Stimulated activated CD8-positive, alpha-beta memory T cell treated with anti-CD3 and anti-CD28 coated beads, Interleukin-15, amount 100 ng/mL, for 24 hours (primary cell): ENCODE measurements at places on chromosomes 11 and 22.

- DNase-seq = no peak
Measured at GRCh38 chr22:48477031-48477721, 1350.5 kb downstream of the BRD1 start.

DNA sequence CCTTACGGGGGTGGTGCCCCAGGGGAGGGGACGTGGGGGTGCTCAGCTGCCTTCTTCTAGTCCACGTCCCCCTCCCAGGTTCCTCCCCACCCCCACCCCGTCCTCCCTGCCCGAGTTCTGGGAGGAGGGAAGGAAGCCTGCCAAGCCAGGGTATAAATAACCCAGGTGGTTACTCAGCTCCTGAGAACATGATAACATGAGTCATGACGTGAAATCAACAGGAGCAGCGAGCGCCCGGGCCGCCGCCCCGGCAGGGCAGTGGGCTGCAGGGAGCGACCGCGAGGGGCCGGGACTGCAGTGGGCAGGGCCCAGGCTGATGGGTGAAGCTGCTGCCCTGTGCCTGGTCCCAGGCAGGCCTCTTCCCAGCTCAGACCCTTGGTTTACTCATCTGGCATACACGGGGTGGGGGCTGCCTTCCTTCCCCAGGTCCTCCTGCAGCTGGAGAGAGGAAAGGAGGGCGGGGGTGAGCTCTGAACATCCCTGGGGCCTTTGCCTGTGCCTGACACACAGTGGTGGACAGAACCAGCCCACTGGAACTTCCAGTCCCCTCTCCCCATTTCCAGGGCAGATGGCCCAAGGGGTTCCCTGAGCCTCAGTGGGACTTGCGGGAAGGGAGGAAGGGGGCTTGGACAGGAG is 8.8 kb upstream of the PDGFB start:
- DNase-seq = no peak

GRCh38 chr22:47586038-47586437 is 823.6 kb downstream of the TBC1D22A start:
- DNase-seq = no peak

DNA sequence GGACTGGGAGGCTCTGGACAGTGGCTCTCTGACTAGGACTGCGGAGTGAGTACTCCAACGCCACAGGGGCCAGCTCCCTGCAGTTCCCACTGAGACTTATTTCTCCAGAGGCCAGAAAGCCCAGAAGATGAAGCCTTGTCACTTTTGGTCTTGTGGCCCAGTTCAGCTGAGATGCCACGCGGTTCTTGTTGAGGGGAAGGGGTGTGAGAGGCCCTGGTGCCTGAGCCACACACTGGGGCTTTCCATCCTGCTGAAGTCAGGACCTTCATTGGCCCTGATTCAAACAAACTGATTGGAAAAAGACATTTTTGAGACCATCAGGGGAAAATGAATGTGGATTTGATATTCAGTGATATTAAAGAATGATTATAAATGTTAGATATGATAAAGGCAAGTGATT is 73.6 kb downstream of the UBASH3B start:
- DNase-seq = no peak

DNA sequence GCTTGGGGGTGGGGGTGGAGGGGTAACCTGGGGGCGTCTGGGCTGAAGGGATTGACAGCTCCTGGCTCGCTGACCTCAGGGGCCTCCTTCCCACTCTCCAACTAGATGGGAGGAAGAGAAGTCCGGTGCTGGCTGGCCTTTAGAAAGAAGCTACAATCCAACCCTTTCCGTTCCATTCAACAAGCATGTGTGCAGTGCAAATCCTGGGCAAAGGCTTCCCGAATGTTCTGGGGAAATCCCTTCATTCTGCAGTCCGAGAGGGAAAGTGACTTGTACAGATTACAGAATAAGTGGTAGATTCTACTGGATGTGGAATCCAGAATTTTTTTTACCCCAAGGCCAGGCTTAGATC is 149.9 kb downstream of the FEZ1 start:
- DNase-seq = no peak

- no peak for DNase-seq
Measured at GRCh38 chr11:28526406-28526751, 418.2 kb downstream of the METTL15 start.

DNA sequence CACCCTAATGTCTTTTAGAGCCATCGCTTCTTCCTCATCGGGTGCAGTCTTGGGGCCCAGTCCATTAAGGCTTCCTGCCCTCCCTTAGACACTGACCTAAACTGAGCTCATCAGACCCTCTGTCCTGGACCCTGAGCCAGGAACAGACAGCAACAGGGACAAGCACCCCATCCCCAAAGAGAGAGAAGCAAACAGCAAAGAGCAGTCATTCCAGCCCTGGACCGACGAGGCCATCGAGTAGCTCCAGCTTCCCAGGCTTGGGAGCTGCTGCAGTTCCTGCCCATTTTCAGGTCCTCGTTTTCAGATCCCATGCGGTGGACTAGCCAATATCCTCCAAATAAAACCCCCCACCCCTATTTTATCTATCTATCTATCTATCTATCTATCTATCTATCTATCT is 25.8 kb upstream of the CACNG2 start:
- DNase-seq = no peak

GRCh38 chr11:122633219-122633829 is 22.2 kb upstream of the UBASH3B start:
- DNase-seq = no peak

DNA sequence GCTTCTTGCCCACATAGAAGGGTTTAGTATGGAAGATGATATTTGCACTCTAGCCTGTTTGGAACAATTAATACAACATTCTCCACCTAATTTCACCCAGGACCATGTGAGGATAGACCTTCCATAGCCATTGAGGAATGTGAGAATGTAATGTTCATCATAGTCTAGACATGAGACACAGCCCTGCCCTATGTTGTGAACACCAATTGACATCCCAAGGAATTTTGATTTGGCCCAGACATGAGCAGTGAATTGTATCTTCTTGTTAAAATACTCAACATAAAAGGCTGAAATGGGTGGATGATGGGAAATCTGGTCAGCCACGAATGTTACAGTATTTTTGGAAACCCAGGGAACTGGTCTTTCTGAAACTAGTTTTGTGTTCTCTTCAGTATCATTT is 892.3 kb upstream of the CHORDC1 start:
- no peak for DNase-seq

DNA sequence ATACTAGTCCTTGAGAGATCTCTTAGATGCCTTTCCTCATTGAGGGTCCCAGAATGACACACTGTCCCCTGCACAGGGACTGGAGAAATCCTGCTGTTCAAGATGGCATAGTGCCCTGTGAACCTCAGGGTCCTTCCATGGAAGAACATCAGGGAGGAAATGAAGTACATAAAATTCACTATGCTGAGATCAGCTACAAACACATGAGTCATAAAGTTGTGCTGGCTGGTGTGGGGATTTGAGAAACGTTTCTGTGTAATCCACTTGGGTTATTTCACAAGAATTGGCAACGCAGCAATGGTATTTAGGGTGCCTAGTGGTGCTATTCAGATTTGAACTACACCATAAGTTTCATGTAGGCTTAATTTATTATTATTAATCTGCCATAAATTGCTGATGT is 174.4 kb downstream of the MAML2 start:
- DNase-seq = no peak

DNA sequence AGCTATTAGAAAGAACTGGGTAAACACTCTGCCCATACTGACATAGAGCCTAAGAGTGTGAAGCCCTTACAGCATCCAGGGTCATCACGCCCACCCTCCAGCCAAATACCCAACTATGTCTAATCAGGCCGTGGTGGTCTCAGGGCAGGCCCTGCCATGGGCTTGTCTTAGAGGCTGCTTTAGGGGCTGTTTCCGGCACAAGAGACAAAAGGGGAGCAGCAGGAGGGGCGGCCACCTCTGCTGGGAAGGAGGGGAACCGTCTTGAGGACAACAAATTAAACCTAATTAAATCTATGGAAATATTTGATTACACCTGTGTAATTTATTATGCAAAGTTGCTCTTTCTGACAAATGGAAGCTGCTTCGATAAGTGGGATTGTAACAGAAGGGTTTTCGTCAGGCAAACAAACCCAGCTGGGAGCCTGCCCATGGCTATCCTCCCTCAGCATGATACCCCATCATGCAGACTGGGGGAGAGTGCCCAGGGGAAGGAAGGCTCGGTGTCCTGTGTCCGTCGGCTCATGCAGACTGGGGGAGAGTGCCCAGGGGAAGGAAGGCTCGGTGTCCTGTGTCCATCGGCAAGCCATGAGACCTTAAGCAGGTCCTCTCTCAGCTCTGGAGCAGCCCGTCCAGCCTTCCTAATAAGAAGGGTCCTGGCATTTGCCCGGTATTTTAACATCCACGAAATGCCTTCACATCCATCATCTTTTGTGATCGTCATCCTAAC is 163.6 kb upstream of the B3GAT1 start:
- no peak for DNase-seq

DNA sequence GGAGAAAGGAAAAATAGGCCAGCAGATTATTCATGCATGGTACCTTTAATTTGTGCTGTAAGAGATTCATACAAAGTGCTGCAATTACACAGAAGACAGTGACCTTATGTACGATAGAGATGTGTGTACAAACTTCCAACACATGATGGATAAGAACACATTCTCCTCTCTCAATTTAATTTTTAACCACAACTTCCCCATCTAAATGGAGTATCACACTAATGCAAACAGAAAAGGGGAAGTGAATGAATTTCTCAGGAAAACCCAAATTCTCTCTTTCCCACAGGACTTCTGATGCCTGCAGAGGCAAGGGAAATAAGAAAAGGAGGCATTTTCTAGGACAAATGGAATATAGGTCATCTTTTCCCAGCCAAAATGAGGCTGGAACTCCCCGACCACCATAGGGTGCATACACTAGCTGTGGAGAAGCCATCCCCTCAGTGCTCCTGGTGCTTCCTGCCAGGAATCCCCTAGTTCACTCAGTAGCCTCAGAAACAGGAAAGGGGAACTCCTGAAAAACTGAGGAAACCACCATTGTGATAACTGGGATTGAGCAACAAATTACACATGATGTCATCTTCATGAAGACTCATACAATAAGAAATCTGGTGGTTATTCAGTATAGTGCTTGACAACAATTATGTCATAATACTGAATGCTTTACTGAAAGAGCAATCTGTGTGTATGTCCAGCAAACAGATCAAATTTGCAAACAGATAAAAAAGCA is 22.4 kb downstream of the MMP10 start:
- DNase-seq = no peak

GRCh38 chr11:88194990-88195389 is 19.7 kb upstream of the RAB38 start:
- no peak for DNase-seq

GRCh38 chr11:126607374-126607773 is 251.9 kb downstream of the ST3GAL4 start:
- no peak for DNase-seq

DNA sequence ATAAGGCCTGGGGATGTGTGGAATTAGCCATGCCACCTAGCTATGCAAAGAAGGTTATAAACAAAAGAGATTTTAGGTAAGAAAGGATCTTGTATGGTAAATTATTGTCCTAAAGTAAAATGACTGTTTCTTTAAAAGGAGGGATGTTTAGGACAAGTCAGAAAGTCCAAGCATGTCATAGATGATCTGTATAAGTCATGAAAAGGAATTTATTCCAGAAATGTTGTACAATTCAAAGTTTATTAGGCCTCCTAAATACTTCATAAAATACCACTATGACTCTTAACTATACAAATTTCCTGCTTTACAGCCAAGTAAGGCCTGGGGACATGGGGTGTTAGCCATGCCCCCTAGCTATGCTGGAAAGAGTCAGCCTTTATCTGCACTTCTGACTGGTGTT is 22.7 kb downstream of the OR5A2 start:
- DNase-seq = no peak

GRCh38 chr22:25903294-25903693 is 161.3 kb downstream of the MYO18B start:
- DNase-seq = no peak

- DNase-seq = no peak
Measured at GRCh38 chr11:72179804-72180396, 12.0 kb upstream of the FOLR1 start.

DNA sequence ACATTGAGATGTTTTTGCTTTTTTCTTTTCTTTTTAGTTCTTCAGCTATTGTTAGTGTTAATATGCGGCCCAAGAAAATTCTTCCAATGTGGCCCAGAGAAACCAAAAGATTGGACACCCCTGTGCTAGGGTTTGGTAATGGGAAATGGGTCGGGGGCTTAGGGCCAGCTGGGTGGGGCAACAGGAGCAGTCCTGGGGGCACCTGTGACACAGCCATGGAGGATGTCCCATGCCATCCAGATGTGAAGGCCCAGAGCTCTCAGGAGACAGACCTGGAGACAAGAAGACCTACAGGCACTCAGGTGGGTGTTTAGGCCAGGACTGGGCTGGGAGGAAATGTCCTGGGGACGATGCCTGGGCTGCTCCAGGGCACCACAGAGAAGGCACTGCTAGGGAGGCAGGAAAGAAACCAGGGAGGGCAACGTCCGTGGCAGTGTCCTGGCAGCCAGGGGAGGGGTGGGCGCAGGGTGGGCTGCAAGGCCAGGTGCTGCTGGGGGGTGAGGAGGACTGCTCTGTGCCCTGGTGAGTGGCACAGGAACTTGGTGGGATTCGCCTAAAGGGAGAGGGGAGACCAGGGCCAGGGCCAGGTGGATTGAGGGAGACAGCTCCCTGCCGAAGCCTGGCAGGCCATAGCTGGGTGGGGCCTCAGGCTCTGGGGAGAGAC is 21.4 kb downstream of the RELT start:
- no peak for DNase-seq

DNA sequence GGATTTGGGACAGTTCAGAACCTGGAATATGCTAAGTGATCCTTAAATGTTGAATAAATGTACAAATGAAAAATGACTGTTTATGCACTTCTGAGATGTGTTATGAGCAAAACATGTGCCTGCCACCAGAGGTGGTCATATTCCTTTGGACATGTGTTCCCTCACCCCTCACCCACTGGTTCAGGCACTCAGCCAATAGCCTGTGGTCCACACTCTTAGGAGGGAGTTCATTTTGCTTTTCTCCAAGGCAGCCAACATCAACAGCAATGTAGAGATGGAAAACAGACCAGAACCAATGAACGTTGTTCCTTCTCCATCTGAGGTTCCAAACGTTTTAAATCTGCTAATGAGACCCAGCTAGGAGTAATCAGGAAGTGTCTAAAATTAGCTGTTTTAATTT is 44.0 kb downstream of the RPUSD4 start:
- DNase-seq = no peak

DNA sequence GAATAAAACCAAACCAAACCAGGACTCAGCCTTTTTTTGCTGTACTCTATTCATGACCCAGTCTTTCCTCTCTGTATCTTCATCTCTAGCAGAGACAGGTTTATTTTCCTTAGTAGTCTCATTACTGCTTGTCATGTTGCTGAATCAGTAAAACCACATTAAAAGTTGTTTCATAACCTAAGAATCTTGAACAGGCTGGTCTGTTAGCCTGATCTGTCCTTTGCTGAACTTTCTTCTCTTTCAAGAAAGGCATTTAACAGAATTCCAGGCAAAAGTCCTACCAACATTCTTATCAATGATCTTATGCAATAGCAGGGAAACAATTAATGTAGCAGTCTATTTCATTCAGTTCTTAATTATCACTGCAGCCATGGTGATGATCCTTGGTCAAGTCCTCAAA is 197.7 kb downstream of the CASP12 start:
- DNase-seq = no peak

DNA sequence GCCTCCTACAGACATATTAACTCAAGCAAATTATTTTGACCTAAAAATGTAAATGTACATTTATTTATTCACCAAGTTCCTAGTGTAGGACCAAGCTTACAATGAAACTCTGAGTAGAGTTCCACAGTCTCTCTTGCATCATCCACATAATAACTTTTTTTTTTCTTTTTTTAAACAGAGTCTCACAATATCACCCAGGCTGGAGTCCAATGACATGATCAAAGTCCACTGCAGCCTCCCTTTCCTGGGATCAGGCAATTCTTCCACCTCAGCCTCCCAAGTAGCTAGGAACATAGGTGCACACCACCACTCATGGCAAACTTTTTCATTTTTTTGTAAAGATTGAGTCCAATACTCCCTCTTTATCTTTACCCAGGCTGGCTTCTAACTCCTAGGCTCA is 28.0 kb downstream of the FEZ1 start:
- DNase-seq = no peak
